ENCODE measurements at places on chromosomes 3 and 15.

DNA sequence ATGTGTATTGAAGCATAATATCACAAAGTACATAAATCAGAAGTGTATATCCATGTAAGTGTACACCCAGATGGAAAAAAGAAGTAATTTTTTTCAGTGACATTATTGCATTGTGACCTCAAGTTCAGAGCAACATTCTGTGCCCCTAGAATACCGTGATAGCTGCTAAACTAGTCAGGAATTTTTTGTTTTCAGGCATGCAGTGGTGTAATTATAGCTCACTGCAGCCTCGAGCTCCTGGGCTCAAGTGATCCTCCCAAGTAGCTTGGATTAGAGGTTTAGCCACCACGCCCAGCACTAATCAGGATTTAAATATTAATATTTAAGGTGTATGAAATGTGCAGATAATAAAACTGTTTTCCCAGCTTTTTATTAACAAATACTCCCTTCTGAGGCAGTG, 25.5 kb downstream of the SEC62 start:
- DNase-seq = no peak

GRCh38 chr15:69034352-69034751, 19.9 kb downstream of the NOX5 start:
- DNase-seq = no peak

- DNase-seq = no peak
Observed at GRCh38 chr3:127394031-127394430, 106.2 kb upstream of the PRR20G start.

DNA sequence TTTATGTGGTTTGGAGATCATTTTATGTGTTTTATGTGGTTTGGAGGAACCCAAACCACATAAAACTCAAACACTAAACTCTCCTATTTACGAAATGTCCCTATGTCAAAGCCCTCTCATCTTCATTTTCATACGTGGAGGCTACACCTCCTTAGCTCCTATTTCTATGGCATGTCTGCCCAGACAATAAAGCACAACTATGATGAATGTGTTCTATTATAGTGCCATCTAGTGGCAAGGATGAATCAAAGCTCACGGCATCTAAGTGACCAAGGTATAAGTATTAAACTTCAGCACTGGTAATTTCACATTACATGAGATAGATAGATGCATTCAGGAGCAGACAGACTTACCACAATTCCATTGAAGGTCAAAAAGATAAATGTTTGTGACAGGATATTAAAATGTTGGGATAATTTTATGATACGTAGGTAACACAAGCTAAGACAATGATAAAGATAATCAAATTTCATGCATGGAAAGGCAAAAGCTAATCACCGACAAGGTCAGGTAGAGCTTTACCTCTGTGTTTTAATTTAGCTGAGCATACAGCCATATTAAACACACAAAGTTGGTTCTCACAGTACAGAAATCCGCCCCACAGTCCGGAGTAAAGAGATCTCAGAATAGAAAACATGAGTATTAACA, 130.6 kb upstream of the FHIT start:
- no peak for DNase-seq

DNA sequence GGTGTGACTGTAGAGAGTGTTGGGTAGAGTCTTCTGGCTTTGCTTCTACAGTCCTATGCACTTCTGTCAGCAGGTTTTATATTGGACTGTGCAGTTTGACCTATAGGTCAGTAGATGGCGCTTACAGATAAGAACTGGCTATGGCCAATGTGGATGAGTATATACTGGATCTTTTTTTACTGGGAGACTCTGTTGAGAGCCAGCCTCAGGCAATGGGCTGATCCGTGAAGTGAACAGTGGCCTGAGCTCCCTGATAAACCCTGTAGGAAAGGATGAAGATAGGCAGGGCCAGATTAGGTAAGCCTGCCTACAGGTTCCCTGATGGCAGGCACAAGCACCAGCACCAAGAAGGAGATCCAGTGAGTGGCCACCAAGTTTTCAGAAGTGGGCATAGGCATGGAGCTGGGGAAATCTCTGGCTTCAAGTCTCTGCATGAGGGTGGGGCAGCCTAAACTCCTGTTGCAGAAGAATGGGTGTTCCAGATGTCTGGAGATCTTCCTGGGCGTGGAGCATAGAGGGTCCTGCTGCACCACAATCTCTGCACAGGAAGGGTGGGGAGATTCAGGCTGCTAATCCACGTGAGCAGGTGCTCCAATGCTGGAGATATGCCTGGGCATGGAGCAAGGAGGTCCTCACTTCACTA, 326.0 kb upstream of the SGO1 start:
- DNase-seq = no peak

DNA sequence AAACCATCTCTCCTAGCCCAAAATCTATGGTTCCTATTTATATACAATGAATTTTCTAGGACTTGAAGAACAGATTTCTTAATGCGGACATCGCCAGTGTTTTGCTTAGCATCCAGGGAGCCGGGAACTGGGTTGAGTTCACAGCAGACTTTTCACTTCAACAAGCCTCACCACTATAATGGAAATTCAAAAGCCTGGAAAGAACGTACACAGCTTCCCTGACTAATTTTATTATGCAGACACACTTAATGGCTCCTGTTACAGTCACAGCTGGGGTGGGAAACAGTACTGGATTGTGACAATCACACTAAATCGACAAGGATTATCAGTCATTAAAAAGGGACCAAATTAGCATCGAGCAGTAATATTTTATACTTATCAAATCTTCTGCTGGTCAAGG, 129.2 kb upstream of the BNIP2 start:
- DNase-seq = no peak

DNA sequence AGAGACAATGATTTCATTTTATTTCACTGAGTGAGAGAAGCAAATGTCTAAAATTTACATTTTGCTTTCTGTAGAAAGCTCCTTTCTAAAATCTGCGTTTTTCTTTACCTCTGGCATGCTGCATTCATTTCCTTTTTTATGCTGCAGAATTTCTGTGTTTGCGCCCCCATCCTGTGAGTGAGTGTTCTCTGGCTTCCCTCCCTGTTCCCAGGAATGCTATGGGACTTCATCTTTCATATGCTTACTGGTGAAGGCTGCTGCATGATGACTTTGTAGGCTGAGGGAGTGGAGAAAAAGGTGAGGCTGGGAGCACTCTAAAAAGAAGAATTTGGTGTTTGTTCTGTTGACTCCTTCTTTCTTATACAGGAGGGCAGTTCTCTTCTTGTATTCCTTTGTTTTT, 7.7 kb upstream of the TMC3 start:
- DNase-seq = no peak

DNA sequence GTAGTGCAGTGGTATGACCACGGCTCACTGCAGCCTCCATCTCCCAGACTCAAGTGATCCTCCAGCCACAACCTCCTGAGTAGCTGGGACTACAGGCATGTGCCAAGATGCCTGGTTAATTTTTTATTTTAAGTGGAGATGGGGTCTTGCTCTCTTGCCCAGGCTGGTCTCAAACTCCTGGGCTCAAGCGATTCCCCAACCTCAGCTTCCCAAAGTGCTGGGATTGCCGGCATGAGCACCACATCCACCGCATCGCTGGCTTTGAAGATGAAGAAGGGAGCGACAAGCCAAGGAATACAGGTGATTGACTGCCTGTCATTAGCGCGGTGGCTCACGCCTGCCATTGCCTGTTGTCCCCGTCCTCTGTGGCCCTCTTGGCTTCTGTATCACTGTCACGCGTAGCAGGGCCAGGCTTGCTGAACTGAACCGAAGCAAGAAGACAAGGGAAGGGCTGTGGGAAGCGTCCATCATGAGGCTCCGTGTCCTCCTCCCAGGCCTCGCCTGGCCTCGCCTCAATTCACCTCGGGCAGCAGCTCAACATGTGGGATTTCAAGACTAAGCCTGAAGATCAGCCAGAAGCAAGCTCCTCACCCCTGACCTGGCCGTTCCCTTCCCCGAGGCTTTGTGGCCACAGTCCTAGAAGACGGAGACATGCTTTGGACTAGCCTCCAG, 46.4 kb upstream of the TFRC start:
- no peak for DNase-seq

DNA sequence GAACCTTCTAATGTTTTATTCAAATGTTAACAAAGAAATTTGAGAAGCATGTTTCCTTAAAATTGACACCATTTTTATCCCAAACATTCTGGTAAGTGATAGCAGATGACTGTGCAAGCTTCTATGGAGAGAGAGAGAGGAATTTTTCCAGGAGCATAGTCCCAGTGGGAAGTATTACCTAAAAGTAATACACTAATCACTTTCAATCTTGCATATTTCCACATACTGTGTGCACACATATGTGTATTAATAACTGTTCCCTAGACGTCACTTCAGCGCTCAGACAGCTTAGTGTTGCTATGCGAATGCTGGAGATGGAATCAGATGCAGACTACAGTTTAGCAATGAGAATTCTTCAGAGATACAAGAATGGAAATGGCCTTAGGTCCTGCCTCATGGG, 424.3 kb upstream of the TPRG1 start:
- no peak for DNase-seq

GRCh38 chr15:64949383-64950186, 37.9 kb downstream of the ANKDD1A start:
- DNase-seq = no peak

DNA sequence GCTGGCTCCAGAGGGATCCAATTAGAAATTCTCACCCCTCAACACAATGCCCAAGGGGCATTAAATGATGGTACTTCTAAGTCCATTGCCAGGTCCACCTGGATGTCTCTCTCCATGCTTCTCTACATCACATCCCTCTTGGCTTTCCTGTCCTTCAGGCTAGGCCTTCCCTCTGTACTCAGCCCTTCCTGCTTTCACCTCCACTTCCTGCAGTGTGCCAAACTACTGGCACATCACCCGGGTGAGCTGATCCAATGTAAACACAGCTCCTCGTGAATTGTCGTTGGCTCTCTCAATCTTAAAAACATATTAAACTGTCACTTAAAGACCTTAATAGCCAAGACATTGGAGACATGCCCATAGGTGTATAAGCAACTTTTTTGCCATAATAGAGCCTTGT, 4.0 kb downstream of the LMCD1 start:
- DNase-seq = no peak

- DNase-seq = no peak
Observed at GRCh38 chr3:42691816-42692666, 6.7 kb downstream of the KLHL40 start.

GRCh38 chr3:63624941-63625560, 27.4 kb upstream of the SNTN start:
- DNase-seq = no peak

DNA sequence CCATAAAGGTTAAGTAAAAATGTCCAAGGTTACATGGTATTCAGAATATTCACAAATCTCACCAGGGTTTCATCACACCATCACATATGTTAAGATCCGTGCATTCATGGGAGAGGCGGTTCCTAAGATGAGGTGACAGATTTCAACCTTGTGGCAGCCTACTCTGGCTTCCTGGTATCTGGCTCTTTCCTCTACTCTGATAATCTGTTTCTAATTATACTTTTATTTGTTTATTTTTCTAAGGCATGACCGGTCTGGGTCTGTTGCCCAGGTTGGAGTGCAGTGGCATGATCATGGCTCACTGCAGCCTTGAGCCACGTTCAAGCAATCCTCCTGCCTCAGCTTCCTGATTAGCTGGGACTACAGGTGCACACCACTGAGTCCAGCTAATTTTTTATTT, 34.4 kb downstream of the RAF1 start:
- no peak for DNase-seq

- DNase-seq = peak; percentile 39
Observed at GRCh38 chr15:57406062-57406772, 29.9 kb downstream of the CGNL1 start.

DNA sequence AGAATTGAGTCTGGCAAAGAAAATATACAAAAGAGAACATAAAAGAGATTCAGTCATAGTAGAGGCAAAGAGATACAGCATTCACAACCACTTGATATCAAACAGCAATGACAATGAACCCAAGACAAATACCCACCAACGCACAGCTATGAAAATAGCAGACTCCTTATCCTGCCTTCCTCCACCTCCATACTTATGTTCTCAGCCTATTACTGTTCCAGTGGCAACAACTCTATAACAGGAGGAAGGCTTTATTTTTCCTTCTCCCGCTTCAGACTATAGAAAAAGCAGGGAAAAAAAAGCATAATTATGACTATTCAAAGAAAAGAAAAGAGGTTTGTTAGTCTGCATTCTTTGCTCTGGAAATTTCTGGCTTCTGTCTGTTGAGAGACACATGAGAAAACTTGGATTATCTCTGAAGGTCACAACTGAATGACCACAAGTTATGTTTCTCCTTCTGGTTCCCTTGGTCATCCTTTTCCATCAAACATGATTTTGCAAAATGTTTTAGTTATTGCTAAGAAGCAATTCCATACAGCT, 81.2 kb upstream of the PLXND1 start:
- no peak for DNase-seq

DNA sequence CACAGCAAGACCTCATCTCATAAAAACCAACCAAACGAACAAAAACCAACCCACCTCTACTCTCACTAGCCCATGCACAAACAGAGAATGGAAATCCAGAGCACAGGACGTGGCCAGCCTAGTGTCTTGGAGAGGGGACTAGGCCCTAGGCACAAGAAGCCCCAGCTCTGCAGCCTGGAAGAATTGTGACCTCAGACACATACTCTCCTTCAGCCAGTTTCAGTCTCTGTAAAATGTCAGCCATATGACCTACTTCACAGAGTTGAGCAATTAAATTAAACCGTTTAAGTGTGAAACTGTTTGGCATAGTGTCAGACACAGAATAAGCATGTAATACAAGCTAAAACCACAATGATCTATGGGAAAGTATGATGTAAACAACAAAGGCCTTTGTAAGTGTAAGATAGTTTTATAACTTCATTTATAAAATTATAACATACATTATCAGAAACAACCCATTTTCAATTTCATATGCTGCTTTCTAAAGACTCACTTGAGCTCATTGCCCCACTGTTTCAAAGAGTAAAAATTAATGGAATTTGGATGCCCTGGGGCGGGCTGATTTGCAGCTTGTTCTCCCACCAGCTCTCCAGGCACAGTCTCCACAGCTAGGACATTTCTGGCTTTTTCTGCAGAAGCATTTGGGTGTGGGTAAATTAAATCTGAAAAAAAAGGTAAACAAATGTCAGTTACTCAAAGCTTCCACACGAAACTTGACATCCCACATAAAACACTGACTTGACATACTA, 32.9 kb downstream of the TBC1D2B start:
- no peak for DNase-seq

DNA sequence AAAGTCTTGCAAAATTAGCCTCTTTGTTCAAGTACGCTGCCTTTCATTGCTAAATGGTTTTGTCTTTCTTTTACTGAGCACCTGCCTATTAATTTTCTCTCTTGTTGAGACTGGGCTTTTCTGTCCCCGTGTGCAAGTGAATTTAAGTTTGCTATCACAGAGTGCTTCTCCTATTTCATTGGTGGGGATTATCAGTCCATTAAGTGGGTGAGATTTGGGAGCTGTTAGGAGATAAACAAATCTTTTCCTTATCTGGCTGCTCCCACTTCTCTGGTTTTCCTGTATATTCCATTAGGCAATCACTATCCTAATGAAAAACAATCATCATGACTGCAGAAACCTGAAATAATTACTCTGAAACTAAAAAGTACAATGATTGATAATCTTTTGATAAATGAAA, 254.2 kb downstream of the NR1D2 start:
- no peak for DNase-seq
